ENCODE measurements at places on chromosomes 6 and 20.

DNA sequence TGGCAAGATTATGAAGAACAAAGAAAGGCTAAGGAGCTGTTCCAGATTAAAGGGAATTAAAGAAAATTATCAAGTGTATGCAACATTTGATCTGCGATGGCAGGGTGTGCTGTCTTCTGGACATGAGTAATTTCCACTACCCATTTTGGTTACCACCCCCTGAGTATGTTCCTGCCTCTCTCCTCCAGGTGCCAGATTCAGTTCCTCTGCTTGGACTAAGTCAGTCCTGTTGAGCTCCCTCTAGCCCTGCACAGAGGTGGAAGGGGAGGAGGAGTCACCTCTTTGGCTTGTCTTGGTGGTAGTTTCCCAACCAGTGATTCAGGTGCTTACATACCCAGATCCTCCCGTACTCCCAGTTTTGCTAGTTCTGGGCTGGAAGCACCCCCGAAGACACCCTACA is 22.2 kb upstream of the SNRPB2 start:
- no peak for DNase-seq

GRCh38 chr6:161073930-161074329 is 82.4 kb downstream of the MAP3K4 start:
- DNase-seq: no peak

DNA sequence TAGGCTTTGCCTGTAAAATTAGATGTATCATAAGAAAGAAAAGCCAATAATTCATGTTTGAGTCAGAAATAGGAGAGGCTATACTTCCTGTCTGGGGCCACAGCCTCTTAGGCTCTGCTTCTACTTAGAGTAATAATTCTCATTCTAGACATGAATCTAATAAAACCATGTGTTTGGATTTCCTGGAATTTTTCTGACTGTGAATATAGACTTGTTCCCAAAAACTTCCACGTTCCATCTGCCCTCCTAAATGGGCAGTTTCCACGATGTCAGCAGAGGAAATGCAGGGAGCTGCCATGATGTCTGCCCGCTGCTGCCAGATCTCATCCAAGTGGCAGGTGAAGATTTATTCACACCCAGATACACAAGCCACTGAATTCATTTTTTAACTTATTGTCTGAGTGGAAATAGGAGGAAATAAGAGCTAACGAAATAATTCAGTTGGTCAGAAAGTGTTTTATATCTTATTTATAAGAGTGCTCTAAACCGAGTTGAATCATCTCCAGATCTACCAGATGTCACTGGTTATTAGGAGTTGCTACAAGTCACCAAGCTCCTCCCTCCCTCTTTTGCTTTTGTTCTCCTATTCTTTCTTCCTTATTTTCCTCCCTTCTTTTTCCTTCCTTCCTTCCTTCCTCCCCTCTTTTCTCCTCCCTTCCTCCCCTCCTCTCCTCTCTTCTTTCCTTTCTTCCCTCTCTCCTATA is 69.3 kb downstream of the ALDH8A1 start:
- peak; percentile 60 for DNase-seq

GRCh38 chr20:57883761-57884160 is 173.9 kb upstream of the PMEPA1 start:
- no peak for DNase-seq

GRCh38 chr20:4591975-4592315 is 129.8 kb upstream of the PRND start:
- DNase-seq: no peak

GRCh38 chr20:44489931-44490330 is 14.3 kb downstream of the TTPAL start:
- no peak for DNase-seq

DNA sequence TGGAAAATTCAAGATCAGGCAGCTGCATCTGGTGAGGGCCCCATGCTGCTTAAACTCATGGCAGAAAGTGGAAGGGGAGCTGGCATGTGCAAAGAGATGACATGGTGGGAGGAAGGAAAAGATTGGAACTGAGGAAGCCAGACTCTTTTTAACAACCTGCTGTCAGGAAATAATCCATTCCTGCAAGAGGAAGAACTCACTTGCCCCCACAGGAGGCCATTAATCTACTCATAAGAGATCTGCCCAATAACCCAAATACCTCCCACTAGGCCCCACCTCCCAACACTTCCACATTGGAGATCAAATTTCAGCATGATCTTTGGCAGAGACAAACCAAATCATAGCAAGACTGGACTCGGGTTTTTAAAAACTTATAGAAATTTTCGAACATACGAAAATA is 200.5 kb upstream of the KCNQ5 start:
- no peak for DNase-seq

- DNase-seq: no peak
Observed at GRCh38 chr6:75926293-75927168, 145.9 kb downstream of the IMPG1 start.

DNA sequence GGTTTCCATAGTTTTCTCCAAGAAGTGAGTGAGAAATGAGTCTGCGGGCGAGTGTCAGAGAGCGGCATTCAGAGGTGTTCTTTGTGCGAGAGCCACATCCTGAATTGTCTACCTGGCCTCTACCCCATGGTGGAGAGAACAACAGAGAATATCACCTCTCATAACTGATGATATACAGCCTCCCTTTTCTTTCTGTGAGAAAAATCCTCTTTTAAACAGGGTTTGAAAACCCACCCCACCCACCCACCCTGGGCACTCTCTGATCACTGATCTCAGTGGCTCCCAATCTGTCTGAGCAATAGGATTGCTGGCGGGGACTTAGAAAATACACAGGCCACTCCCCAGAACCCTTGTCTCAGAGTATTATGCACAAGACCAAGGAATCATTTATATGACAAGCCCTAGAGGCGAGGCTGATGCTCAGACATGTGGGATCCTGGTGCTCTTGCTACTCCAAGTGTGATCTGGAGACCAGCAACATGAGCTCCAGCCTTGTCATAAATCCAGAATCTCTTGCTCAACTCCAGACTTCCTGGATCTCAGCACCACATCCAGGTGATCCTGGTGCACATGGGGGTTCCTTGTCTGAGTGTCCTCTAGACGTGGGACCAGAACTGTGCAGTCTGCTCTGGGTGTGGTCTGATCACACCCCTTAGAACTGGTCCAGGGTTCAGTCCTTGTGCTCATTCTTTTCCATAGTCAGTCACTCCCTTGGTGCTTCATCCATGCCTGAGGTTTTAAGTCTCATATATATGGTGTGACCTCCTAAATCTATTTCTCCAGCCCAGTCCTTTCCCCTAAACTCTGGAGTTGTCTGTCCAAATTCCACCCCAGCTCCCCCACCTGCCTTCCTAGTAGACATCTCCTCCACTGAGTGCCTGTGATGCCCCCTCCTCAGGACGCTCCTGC is 5.3 kb downstream of the HLA-B start:
- DNase-seq: no peak

- DNase-seq: no peak
Observed at GRCh38 chr20:38857703-38858102, 52.2 kb downstream of the PPP1R16B start.

- DNase-seq: no peak
Observed at GRCh38 chr6:61841958-61842357, 444.1 kb downstream of the KHDRBS2 start.

DNA sequence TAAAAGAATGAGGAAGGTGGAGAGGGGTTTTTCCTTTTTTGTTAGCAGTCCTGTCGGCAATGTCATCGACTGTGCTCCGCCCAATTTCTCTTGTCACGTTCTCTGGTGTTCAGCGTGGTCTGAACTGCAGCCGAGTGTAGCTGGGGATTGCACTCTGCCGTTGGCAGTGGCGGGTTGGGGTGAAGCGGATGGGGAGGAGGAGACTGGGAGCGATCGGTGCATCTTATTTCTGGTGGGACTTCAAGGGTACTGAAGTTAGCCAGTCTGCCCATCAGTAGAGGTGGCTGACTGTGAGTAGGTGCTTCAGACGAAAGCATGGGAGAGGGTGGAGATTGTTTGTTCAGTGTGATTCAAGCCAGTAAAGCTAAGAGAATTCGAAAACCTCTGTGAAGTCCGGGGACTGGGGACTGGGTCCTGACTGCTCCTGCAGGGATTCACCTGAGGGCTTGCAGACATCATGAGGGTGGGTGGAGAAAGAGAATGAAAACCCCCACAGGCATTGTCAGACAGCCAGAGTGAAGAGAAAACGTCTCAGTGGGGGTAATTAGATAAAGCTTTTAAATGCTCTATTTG is 5.1 kb downstream of the RREB1 start:
- no peak for DNase-seq

DNA sequence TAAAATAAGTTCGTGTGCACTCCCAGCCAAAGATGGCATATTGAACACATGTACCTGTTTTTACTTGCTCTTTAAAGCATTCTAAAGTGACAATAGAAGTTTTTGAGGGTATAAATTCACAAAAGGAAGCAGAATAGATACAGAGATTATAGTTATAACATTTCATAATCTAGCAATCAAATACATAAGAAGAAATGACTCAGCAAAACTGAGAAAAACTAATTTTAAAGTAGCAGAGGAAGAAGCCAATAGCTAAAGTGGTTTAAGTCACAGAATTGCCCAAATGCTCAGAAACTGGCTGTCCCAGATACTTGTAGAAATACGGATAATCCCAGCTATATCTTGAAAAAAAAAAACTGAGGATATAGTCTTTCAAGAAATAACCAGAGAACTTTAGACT is 49.2 kb upstream of the TBC1D32 start:
- no peak for DNase-seq

DNA sequence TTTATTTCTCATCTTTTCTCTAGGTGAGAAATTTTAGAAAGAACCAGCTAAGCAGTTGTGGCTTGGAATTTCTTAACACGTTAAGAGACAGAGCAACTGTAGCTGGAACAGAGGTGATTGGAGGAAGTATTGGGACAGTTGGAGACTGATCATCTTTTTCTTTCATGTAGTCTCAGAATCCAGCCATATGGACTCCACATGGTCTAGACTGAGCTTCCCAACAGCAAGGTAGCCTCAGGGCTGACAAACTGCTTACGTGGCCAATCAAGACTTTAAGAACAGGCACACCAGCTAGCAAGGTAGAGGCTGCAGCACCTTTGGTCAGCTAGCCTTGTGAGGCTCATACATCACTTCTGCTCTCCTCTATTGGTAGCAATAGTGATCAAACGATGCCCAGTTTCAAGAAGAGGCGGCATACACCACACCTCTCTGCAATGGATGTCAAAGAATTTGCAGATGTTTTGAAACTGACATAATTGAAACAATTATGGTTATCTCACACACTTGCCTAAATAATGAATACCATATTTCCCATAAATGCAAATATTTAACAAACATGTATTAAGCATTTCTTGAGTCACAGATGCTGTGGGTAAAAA is 590.5 kb upstream of the SLC35B3 start:
- no peak for DNase-seq

DNA sequence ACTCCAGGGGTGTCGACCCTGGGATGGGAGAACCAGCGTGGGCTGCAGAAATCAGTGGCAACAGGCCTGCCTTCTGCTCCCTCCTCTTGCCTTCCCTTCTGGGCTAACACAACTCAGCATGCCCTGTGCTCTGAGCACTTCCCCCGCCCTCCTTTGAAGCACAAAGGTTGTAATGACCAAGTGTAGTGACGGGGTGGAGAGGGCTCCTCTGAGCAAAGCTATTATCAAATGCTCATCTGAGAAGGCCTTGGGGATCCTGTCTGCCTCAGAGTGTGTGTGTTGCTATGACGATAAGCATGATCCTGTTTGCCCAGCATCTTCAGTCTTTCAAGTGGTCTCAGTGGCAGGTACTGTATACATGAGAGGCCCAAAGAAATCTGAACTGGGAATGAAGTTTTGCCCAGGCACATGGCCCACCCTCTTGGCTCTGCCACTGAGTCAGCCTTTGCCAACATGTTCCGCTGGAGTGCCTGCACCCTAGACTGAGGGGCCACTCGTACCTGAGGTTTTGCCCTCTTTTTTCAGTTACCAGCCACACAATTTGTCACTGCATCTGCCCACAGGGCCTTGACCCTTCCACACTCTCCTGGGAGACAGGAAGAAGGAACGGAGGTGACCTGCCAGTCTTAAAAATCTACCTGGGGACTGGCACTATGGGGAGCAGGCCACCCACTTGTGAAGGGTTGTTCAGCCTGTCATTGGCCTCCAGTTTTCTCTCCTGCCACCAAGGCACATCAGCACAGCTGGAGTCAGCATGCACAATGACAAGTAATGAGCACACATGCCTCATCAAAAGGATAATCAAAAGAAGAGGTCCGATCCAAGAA is 74.5 kb downstream of the GFOD1 start:
- DNase-seq: no peak

GRCh38 chr6:143707697-143708096 is 29.9 kb downstream of the PHACTR2 start:
- no peak for DNase-seq

Measured in GM04503 (cell line).